ENCODE measurements at places on chromosomes 12 and 14. TPM values are rescaled to one million over a fixed set of nuclear protein-coding genes. Genes with fewer than 3 reads are reported as not detected.

ANAPC5 gene
- total RNA-seq: 51.9 TPM

DNA sequence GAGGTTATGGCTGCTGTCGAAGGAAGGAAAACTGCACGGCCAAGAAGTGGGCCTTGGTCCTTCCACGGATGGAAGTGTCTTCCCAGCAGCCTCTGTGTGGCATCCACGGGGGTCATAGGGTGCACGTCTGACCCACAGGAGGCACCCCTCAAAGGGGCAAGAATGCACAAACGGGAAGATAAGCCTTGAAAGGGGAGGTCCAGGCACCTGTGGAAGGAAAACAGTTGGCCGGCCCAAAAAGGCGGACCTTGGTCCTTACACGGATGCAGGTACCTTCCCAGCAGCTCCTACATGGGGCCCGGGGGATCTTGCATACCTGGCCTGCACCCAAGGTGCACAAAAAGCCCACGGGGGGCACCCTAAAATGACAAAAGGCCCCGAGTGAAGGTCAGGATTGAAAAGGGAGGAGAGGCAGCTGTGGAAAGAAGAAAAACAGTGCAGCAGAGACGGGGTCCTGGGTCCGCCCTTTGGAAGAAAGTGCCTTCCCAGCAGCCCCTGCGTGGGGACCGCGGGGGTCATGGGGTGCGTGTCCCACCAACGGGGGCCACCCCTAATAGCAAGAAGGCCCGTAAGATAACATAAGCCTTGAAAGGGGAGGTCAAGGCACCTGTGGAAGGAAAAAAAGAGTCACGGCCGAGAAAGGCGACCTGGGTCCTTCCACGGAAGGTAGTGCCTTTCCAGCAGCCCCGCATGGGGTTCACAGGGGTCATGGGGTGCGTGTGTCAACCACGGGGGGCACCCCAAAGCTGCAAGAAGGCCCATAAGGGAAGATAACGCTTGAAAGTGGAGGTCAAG lies 276.1 kb downstream of the ALG10 start:
- DNase-seq: peak; percentile 6

GRCh38 chr12:100031836-100032235 lies 47.1 kb upstream of the ANKS1B start:
- no peak for DNase-seq

GRCh38 chr12:58211211-58211610 lies 269.8 kb downstream of the ATP23 start:
- no peak for DNase-seq

- no peak for DNase-seq
These were observed 81.4 kb downstream of the PAPOLA start for GRCh38 chr14:96583569-96584041.

Data from left cardiac atrium (tissue), 4 donors.